ENCODE measurements at places on chromosomes 5 and 9.

DNA sequence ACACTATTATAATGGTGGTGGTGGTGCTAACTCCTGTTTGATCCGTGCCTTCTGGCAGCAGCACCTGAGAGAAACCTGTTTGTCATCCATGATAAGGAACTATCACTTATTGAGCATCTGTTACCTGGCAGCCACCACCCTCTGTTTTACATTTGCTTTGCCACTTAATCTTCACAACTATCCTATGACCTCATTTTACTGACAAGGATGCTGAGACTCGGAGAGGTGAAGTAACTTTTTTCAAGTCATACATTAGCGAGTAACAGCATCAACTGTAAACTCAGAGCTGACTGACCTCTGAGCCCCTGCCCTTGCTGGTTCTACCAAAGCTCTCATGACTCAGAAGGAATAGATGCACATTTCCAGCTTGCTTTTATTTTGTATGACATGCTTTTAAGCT lies 81.1 kb downstream of the EGFLAM start:
- DNase-seq, result no peak

DNA sequence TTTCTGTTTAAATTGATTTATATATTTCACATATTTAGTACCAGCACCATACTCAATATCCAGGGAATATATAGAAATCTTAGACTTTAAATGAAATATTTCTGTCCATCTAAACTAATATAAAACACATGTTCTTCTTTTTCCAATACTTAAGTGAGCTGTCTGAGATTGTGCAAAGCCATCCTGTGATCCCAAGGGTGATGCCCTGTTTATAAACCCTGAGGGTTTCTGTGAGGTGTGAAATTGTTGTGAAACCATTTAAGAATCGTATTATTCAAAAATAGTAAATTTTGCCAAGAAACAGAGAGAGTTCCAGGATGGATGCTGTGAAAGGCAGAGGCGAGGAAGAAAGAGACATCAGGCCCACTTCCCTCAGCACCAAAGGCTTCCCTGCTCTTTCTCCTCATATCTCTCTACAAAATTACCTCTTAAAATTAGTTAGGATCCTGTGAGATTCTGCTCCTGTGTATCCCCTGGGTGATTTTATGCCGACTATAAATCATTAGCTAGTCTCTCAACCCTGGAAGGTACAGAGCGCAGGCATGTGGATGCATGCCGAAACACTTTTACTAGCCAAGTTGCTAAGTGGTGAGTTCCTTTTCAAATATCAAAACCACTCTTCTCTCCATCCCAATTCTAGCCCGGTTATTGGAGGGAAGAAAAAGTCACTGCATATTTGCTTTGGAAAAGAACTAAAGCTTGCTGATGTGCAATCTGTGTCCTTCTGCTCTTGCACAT lies 183.0 kb downstream of the GLIS3 start:
- DNase-seq, result no peak

- DNase-seq, result no peak
These were observed 339.5 kb upstream of the ISL1 start for GRCh38 chr5:51043745-51044144.

DNA sequence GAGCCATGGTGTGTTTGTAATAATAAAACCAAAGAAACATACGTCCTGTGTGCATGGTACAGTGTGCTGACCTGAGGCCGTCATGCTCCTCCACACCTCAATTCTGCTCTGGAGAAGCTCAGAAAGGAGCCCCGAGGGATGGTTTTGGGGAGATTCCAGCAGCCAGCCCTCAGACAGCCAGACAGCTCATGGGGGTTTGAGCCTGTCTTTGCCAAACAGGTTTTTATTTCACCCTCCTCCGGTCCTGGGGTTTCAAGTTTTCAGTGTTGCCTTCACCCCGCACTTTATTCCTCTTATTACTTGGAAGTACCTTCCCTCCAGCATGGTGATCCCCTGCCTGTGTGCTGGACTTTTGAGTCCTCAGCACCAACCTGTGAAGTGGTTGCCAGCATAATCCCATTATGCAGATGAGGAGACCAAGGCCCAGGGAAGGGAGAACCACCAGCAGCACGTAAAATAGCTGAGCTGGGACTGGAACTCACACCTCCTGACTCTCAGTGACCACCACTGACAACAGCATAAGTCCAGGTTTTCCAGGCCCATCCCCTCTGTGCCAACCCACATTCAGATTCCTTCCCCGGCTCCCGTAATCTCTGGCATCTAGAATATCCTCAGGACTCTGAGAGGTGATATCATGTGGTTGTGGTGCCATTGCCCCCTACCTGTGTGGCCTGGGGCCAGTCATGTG lies 35.1 kb downstream of the TGFBI start:
- no peak for DNase-seq

DNA sequence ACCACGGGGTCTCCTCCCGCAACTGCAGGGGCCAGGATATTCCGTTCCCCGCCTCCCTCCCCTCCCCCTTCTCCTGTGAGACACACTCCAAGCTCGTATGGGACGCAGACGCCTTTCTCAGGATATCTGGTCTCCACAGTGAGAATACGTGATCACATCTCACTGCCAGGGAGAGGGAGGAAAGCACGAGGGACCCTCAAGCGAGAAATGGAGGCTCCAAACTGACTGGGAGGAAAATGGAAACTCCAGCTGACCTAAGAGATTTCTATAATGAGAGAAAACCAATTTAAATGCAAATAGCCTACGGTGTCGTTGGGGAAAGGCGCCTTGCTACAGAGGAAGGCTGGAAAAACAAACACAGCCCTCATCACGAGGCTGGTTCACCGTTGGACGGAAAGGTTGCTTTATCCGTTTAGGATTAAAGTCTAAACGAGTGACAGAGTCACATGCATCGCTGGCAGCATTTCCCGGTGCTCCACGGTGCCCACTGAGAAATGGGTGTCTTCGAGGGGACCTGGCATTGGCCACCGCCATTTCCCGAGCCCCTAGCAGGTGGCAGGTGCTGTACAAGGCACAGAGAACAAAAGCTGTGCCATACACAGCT lies 116.9 kb upstream of the CPEB4 start:
- DNase-seq, result no peak

- no peak for DNase-seq
These were observed 9.2 kb downstream of the NPR3 start for GRCh38 chr5:32720300-32720699.

GRCh38 chr9:137960496-137960895 lies 82.9 kb downstream of the CACNA1B start:
- DNase-seq, result no peak

- no peak for DNase-seq
These were observed at the start of gene TMEM252 for GRCh38 chr9:68540712-68541535. Gene TMEM252, minus strand, starts transcription at chr9:68540883. Its CDS starts 69 bp downstream, at chr9:68540814.

- no peak for DNase-seq
These were observed 46.7 kb downstream of the GDNF start for GRCh38 chr5:37792975-37793631.

- DNase-seq, result no peak
These were observed 600.7 kb upstream of the PTGER4 start for GRCh38 chr5:40078898-40079575.

DNA sequence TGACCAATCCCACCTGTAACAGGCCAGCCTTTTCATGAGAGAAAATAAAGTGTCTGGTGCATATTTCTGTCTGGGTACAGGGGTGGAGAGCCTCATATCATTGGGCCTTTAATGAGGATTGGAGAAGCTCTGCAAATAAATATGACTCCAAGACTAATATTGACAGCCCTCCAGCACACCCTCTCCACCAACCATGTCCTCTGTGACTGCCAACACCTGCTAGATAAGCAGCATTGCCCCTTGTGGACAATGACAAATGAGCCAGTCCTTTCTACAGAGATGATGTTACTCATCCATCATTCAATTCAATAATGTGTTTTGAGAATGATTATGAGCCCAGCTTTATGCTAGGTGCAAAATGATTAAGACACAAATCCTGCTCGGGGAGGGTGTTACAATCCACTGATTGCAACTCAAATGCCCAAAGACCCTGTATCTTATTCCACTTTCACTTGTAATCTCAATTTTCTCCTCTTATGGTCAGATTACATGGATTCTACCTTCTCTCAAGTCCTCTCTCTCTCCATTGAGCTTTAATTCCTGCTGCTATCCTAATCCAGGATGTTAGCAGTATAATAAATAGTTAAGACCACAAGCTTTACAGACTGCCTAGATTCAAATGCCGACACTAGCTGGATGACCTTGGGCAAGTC lies 2.1 kb upstream of the GFRA3 start:
- DNase-seq, result no peak

- DNase-seq, result no peak
These were observed 116.6 kb downstream of the ESM1 start for GRCh38 chr5:54868511-54869483.

- no peak for DNase-seq
These were observed 4.8 kb downstream of the SKP1 start for GRCh38 chr5:134171972-134172371.

DNA sequence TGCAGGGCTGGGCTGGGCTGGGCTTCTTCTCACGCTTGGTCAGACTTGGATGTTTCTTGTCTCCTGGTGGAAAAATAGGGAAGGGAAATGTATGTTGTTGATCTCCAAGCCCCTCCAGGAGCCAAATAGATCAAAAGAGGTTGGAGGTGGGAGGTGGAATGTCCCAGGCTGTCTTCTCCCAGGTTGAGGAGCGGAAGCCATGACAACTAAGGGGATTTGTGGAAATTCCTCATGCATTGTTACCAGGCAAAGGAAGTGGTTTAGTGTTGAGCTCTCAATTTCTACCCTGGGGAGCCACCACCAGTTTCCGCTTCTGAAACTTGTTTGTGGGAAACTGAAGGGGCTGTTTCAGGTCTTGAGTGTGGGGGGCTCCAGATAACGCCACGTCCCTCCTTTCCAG lies 79.0 kb downstream of the SPRY4 start:
- DNase-seq, result no peak

GRCh38 chr5:61667525-61668218 lies 335.6 kb downstream of the ZSWIM6 start:
- DNase-seq, result no peak

DNA sequence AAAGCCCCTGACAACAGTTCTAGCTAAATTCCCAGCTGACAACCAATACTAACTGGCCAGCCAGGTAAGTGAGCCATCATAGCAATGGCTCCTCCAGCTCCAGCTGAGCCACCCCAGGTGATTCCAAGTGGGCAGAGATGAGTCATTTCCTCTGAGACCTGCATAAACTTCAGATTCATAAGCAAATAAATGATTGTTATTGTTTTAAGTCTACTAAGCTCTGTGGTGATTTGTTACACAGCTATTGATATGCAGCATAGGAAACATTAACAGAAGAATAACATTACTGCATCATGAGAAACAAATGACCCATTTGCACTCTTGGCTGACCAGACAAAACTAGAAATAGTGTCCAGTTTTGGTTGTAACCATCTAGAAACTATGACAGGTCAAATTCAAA lies 60.3 kb downstream of the TTC39B start:
- DNase-seq, result no peak

DNA sequence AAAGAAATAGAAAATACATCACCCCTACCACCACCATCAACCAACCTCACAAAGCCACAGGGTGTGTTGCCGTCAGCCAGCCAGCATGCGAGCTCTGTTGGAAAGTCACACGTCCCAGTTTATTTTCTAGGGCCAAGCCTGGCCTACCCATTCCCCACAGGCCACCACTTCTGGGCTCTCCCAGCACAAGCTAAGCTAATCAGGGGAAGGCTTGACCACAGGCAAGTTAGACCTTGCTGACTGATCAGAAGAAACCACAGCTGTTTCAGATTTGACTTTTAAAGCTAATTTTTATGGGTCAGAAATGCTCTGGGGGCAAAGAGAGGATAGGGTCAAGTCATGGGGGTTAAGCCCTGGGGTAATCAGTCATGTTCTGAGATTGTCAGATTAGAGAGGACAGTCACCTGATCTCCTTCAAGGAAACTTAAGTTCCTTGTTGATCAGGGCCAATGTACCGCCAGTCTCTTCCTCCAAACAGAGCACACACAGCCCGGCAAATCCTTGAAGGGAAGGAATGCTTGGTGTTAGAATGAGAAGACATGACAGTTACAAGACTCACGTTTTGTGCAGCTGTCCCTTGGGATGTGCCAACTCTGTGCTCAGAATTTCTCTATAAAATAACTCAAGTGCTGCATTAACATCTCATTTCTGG lies 7.6 kb downstream of the SHB start:
- DNase-seq, result no peak

GRCh38 chr5:1729641-1730486 lies 69.8 kb downstream of the MRPL36 start:
- DNase-seq, result no peak

DNA sequence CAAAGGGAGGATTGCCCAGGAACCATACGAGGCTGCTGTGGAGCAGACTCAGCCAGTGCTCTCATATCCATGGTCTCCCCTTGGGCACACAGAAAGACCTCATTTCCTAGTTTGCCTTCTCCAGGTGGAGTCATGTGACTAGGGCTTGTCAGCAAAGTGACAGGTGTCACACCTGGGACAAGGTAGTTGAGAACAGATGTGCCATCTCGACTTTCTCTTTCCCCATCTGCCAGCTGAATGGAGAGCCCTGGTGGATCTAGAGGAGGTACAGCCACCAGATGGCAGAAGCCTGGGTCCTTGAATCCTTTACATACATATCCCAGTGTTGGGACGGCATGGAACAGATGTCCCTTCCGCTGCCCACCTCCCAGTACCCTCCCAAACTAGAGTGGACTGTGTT lies 42.9 kb upstream of the ALDOB start:
- DNase-seq, result no peak

DNA sequence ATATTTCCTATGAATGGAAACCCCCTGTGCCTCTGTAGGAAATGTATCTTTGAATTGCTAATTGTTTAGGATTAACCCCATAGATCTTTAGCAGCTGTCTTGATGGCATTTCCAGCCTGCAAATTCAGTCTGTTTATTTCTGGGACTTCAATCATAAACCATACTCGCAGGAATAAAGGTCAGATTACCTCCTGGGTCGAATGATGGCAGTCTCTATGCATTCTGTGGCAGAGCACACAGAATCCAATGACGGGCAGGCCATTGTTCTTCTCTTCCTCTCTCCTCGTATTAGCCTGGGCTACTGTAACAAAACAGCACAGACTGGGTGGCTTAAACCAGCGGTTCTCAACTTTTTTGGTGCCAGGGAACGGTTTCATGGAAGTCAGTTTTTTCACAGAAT lies 199.9 kb downstream of the PCSK5 start:
- no peak for DNase-seq

GRCh38 chr5:1983919-1984695 lies 101.4 kb upstream of the IRX4 start:
- DNase-seq, result no peak

DNA sequence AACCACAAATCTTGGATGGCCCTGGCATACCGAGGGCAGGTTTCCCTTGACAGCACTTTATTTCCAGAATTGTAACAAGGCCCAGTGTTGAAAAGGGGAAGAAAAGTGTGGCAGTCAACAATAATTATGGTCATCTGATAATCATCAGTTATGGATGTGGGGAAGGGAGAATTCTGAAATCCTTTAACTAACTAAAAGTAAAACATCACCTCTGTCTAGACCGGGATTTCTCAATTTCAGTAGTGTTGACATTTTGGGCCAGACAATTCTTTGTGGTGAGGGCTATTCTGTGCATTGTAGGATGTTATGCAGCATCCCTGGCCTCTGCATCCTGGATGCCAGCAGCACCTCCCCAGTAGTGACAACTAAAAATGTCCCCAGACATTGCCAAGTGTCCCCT lies 140.4 kb downstream of the PSAT1 start:
- DNase-seq, result no peak

Measured in activated naive CD4-positive, alpha-beta T cell (primary cell).